Hematopoietic multipotent progenitor cell treated with erythropoietin and hydrocortisone succinate and interleukin-3 and kit ligand, for 17 days (in vitro differentiated cells): ENCODE measurements at places on chromosomes 3 and 15.

DNA sequence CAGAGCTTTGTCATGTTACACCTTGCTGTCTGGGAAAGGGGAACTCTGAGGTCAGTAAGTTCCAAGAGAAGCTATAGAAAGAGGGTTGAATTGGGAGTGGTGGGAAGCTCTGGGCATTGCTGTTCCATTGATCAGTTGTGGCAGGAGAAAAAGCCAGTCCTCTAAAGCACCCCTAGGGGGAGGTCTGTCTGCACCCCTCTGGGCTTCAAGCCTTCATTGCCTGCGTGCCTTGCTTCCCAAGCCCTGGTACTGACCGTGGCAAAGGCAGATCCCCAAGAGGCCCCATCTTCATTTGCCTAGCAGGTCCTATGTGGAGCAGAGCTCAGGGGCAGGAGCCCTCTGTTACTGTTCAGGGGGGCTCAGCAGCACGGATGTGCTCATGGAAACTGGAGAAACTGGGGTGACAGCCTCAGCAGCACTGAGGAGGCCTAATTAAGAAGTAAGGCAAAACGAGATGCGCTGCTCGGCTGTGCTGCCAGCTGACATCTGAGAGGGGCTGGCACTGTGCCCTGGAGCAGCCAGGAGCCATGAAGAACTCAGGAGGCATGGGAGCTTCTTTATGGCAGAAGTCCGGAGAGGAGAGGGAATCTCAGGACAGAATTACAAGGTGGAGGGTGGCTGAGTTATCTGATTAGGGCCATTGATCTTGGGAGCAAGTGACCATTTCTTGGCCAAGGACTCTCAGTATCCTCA, 270.9 kb downstream of the RPLP1 start:
- no peak for DNase-seq

DNA sequence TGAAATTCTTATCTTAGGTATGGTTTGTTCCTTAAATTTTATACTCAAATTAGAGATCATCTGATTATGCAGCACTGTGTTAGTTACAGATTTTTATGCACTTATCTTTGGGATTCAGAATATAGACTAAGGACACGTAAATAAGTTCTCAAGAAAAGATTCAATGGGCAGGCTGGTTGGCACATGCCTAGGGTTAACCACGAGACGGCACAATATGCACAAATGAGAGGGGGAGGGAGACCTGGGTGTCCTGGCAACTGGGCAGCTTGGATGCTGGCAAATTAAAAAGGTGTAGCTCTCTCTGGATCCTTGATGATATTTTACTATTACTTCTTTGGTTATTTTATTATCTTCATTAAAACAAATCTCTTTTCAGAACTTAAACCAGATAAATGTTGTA, 672 bp downstream of the AADAC start:
- DNase-seq = no peak

DNA sequence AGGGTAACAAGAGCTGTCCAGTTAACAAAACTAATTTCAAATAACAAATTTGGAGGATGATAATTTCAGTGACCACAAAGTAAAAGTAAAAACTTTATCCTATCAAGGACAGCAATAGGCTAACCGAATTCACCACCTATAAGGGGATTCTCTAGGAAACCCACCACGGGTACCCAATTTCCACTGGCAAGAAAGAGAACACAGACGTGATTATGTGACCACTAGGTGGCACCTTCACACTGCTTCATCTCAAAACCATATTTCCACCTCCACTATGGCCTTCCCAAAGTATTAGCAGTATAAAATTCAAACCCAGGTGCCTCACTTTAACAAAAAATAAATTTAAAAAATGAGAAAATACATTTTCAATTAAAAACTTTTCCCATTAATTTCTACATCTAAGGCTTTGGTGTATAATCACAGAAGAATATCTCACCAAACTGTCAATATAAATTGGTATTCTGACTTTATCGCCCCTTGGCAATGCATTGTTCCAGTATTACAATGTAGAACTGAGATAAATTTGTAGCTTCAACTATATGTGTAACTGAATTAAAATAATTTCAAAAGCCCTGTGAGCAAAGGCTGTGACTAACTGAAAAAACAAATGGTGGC, 96.5 kb downstream of the FSIP1 start:
- peak; percentile 69 for DNase-seq

DNA sequence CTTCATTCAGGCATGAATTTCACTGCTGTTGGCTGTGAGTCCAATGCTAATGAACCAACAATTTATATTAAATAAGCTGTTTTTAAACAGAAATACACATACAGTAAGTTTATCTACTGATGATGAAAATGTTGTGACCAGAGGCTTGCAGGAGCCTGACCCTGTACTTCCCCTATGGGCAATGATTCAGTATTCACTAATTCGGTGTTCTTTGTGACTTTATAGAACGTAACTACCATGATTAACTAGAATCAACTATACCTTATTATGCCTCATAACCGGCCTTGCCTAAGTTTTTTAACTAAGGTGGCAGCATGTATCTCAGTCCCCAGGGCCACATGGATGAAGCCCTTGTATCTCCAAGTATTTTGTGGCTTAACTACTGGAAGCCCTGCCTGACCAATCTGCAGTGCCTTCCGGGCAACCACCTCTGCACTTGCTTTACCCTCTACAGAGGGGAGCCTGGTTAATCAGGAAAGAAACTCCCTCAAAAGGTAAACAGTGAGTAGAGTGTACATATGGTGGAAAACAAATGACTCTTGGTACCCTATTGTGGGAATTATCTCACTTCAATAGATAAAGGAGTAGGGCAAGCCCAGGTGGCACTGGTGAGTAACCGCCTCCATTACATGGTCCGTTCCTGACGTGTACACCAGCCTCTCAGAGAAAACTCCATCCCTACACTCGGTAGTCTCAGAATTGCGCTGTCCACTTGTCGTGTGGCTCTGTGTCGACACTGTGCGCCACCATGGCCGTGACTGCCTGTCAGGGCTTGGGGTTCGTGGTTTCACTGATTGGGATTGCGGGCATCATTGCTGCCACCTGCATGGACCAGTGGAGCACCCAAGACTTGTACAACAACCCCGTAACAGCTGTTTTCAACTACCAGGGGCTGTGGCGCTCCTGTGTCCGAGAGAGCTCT, 11.6 kb upstream of the CLDN18 start:
- no peak for DNase-seq

DNA sequence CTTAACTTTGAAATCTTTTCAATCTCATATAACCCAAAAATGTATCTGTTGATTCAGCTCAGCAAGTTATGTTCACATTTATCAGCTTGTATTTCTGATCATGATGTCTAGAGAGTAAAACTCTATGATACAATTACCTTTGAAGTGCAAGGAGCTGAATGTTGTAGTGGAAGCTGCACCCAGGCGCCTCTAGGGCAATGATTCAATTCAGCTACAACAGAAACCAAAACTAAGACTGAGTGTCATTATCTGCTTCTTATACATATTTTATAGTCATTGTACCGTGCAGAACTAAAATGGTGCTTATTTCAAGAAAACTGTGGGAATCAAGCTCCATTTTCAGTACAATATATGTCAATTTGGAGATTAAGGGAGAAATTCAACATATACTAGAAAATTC, 1237.5 kb downstream of the ZPLD1 start:
- no peak for DNase-seq

DNA sequence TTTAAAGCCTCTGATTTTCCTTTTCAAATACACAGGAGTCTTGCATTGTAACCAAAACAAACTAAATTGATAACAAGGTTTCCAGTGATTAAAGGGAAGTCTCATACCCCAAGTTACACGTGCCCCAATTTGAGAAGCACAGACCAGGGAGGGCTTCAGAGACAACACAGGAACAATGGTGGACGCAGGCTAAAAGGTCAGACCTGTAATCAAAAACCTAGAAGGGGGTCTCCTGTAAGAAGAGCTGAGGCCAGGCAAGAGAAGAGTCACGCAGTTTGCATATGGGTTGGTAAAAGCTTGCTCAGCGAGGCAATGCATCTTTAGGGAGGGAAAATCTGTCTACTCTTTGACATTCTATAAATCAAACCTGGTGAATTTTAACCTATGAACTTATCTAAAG, 58.6 kb upstream of the MCF2L2 start:
- DNase-seq = no peak

- no peak for DNase-seq
Measured at GRCh38 chr15:77783636-77784035, 150.9 kb upstream of the LINGO1 start.

GRCh38 chr3:45688194-45688881, 858 bp upstream of the SACM1L start:
- peak; percentile 27 for DNase-seq

- no peak for DNase-seq
Measured at GRCh38 chr3:16358336-16358735, 93.3 kb downstream of the OXNAD1 start.

DNA sequence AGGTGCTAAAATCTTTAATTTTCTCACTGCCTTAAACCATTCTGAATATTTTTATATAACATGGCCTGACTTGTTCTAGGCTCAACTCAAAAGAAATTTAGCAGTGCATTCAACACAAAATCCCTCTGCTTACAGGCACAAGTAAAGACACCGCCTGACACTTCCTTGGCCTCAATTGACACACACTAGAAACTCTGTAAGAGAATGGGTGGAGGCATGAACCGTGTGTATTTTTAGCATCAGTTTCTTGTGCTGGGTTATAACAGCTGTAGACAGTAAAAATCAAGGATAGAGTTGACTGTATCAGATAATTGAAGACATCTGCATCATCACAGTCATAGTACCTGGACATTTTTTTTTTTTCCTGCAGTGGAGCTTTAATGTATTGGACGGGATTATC, 54.3 kb downstream of the SLC9A9 start:
- DNase-seq = no peak

DNA sequence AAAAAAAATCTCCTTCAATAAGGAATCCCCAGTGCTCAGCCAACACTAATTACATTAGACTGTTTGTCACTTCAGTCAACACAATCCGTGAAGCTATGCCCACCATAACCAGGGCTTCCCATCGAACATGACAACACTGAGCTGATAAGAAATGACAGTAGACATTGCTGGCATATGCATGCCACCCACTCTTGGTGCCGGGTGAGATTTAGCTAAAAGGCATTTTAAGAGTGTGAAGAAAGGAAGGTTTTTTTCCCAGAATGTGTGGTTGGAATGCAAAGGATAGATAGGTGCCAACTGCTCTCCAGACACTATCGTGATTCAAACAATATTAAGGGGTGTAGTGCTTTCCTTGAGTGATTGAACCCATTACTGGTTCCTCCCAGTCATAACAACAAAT, 344.0 kb upstream of the LMCD1 start:
- no peak for DNase-seq
